ENCODE measurements at places on chromosomes 4 and X.

- no peak for DNase-seq
These were observed 1158.1 kb downstream of the FSTL5 start for GRCh38 chr4:161005746-161006145.

- DNase-seq: no peak
These were observed 16.4 kb upstream of the GUCY1B1 start for GRCh38 chr4:155742310-155743015.

DNA sequence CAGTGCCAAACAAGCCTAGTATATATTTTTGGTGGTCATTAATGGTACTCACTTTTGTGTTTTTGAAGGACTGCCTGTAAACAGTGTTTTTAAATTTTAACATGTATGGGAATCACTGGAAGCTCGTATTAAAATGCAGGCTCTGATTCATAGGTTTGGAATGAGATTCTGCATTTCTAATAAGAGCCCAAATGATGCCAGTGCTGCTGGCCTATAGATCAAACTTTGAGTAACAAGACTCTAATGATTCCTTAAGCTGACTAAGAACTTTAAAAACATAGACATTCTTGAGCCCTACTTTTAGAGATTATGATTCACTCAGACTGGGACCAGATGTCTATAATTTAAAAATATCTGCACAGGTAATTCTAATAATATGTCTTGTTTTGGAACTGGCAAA lies 823.2 kb upstream of the LCORL start:
- no peak for DNase-seq

DNA sequence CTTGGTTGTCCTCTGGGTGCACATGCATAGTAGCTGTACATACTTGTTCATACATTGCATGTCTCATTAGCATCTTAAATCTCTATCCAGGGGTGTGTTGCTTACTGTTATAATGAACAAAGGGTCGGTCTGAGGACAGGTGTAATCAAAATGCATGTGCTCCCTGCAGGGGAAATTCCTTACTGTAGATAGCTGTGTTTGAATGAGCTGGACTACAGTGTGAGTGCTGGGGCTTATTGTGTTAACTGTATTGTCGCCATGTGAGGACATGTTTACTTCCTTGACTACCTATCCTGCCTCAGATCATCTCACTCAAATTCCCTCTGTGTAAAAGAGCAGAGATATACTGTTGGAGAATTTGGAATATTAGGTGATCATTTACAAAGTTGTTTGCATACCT lies 98.7 kb downstream of the KLHL34 start:
- no peak for DNase-seq

GRCh38 chr4:103118166-103118565 lies 18.5 kb upstream of the BDH2 start:
- DNase-seq: no peak

DNA sequence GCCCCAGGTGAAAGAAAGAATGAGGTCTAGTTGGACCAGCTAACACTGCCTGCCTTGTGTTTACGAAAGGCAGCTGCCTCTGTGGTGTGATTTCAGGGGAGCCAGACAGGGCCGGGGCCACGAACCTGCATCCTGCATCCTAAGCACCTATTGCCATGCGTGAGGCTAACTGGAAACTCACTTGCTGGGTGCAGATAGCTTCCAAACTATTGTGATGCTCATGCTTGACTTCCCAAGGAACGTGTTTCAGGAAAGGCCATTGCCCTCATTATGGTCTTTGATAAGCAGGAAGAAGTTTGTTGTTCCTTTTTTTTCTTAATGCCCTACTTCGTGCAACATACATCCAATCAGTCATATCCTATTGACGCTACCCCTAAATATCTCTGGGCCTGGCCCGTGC lies 2.3 kb upstream of the IRF2 start:
- no peak for DNase-seq

GRCh38 chrX:12891915-12892506 lies 14.4 kb upstream of the TLR8 start:
- DNase-seq: no peak

GRCh38 chr4:100882661-100883060 lies 364.8 kb upstream of the EMCN start:
- no peak for DNase-seq

GRCh38 chr4:83906561-83906960 lies 370.7 kb downstream of the GPAT3 start:
- no peak for DNase-seq

DNA sequence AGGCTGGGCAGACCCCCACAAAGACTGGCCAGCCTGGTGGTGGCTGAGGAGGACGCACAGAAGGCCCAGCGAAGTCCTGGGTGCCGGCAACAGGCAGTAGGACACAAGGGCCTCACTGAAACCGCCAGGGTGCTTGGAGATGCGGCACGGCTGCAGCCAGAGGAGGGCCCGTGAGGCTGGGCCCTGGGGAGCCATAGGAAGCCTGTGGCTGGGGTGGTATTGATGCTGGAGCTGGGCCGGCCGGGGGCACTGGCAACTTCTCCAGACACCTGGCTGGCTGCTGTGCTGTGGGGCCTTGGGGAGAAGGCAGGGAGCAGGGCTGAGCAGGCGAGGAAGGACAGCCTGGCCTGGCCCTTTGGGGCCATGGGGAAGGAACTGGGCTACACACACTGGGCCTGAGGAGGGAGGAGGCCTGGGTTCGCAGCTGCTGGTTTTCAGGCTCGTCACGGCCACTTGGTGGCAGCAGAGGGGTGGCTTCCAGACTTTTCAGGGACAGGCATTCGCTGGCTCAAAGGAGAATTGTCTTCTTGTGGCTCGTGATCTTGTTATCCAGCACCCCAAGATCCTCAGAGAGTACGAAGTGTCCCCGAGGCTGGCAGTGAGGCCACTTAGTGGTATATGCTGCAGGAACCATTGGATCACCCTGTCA lies 37.2 kb downstream of the ATP2B3 start:
- DNase-seq: no peak

GRCh38 chr4:18056030-18056429 lies 34.5 kb upstream of the LCORL start:
- DNase-seq: no peak

- no peak for DNase-seq
These were observed 219.9 kb downstream of the SHOX start for GRCh38 chrX:850471-850916.

- no peak for DNase-seq
These were observed at the start of gene DOK7 for GRCh38 chr4:3462790-3463415. Gene DOK7 (plus strand): TSS chr4:3463306. CDS start chr4:3463376, 70 bp downstream.

DNA sequence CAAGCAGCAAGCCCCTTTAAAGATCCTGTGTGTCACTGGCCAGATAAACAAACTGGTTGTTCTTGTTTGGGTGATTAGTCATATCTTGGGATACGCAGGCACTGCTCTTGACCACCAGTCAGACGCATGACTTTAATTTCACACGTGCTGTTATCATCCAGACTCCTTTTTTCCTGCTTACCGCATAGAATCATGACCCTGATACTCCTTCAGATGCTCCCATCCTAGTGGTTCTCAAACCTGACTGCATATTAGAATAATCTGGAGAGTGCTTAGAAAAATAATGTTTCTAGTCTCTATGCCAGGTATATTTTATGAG lies 78.8 kb downstream of the CLDN22 start:
- peak; percentile 51 for DNase-seq

GRCh38 chrX:74259885-74260491 lies 44.0 kb upstream of the ZCCHC13 start:
- DNase-seq: no peak

DNA sequence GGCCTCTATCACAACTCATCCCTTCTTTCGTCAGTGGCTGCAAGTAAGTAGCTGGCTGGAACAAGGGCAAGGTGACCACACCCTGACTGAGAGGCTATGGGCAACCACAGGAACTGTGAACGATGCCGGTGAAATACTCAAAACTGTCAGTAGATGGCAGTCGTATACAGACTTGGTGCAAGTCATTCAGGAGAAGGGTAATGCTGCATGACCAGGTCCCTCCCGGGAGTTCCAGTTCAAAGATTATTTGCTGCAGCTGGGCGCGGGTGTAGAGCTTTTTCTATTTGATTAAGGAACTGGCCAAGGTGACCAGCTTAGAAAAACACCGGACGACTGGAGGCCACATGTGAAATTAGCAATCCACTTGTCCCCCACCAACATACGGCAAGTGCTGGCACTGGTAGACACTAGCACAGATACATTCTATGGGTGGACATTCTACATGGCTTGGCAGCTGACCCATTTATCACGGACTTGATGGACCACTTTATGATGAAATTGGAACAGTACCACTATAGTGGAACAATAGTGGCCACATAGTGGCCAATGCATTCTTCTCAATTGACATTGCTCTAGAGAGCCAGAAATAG lies 726.6 kb downstream of the TRAM1L1 start:
- DNase-seq: peak; percentile 42

GRCh38 chr4:124883632-124884031 lies 171.1 kb upstream of the ANKRD50 start:
- DNase-seq: no peak

- no peak for DNase-seq
These were observed 20.8 kb upstream of the SLC10A4 start for GRCh38 chr4:48462363-48462762.

DNA sequence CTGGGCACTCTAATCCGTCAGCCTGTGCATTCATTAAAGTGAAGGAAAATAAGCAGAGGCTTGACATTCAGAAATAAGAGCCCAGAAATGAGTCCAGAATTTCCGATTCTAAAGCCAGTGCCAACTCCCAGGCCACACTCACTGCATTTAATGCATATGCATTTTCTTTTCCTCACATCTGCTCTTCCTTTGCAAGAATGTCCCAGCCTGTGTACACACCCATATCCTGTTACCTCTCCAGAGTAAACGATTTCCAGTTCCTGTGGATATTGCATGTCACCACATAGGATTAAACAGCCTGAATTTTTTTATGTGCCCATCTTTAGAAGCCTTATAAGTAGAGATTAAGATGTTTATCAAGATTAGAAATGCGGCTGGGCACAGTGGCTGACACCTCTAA lies 27.5 kb downstream of the ARX start:
- DNase-seq: no peak

DNA sequence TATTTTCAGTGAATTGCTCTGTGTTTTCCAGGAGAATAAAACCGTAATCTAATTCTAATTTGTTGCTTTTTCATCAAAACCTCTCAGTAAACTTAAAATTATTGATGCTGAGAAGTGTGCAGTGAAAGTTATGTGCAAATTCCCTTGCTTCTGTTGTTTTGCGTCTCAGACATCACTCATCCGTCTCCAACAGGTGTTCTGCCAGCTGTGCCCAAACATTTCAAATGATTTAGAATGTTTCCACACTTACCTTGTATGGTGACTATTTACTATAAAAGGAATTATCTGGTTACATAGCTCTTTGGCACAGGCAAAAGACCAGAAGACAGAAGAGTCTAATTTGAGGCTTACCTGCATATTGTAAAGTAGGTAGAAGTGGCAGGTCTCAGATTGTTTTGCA lies 184.0 kb downstream of the BMPR1B start:
- DNase-seq: no peak

DNA sequence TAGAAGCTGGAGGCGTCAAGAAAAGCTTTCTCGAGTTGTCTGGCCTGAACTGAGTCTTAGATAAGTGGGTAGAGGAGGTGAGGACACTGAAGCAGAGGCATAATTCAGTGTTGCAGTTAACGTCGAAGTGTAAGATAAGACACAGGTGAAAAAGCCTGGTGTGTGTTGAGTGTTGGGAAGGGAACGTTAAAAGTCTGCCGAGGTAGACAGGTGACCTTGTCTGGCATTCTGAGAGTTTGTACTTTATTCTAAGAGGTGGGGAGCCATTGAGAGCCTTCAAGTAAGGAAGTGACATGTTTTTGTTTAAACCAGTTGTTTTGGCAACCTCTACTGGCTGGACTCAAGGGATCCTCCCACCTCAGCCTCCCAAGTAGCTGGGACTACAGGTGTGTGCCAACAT lies 219.1 kb downstream of the SHROOM3 start:
- DNase-seq: no peak

- no peak for DNase-seq
These were observed 170.3 kb downstream of the VEGFC start for GRCh38 chr4:176622251-176622948.

GRCh38 chr4:41839916-41840854 lies 91.7 kb upstream of the PHOX2B start:
- DNase-seq: peak; percentile 63

DNA sequence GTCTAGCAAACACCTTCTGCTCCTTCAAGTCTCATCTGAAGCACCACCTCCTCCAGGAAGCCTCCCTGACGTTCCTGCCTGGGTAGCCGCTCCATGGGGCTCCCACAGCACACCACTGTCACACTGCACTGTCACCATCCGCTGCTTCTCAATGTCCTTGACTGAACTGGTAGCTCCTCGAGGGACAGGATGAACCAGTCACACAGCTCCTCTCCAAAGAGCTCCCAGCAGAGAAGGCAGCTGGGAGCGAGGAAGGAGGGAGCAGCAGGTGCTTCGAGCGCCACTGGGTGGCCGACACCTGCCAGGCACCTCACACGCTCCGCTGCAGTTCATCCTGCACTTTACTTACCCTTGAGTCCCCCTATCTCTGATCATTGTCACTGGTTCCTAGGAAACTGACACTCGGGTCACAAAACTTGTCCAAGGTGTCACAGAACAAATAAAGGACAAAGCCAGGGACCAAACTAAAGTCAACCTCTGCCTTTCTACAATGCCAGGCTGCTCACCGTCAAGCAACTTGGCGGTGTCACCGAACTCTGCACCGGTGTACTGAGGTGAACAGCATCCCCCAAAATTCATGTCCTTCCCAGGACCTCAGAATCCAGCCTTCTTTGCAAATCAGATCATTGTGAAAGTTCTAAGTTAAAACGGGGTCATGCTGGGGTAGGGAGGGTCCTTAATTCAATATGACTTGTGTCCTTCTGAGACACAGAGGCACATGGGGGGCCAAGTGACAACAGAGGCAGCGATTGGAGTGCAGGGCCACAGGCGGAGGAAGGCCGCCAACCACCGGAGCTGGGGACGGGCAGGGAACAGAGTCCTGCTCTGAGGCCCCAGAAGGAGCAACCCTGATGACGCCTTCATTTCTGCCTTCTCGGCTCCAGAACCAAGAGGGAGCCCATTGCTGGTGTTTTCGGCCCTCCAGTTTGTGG lies 5.5 kb upstream of the S100P start:
- DNase-seq: peak; percentile 78

GRCh38 chr4:16759931-16760582 lies 138.4 kb downstream of the LDB2 start:
- DNase-seq: no peak

- DNase-seq: no peak
These were observed at the start of gene EGF for GRCh38 chr4:109912706-109913595. Gene EGF (plus strand): TSS chr4:109912883. CDS start chr4:109913336, 453 bp downstream.

DNA sequence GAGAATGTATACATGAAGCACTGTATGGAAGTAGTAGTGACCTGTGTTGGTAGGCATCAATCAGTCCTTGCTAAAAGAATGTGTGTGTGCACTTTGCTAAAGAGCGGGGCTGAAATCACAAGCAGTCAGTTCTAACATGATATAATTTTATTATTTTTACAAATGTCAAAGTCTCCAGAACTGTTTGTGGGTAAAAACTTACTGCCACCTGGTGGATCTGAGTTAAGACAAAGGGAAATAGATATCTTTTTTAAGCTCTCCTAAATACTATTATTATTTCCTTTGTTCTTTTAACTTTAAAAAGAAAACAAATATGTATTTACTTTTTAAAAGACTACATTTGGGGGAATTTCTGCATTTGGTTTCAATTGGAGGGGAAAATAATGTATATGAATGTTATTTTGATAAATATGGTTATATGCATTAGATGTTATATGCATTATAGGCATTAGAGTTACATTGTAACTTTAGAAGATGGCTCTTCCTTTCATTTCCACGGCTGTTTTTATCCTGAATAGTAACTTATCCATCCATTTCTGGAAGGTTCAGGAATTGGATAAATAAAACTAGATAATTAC lies 7.8 kb upstream of the CLOCK start:
- no peak for DNase-seq
